ENCODE measurements at places on chromosomes 3 and 15.

- no peak for DNase-seq
These were observed 7.1 kb upstream of the YEATS2 start for GRCh38 chr3:183690402-183690995.

DNA sequence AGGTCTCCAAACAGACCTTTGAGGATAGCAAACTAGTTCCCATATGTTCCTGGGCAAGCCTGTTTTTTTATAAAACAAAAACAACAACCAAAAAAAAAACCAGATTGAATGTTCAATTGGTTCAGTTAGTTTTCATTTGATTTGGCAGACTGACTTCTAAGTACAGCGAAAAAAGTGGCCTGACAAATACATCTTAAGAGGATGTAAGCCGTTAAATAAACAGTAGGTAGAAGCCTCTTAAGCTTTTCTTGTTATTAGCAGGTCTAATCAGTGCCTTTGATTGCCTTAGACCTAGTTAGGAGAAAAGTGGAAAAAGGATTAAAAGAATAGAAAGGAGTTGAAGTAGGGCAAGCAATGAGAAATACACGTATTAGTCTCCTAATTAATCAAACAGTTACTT is 13.2 kb downstream of the TSC22D2 start:
- no peak for DNase-seq

- no peak for DNase-seq
These were observed 37.9 kb downstream of the MLH1 start for GRCh38 chr3:37031096-37031682.

- no peak for DNase-seq
These were observed 161.3 kb upstream of the SLC2A2 start for GRCh38 chr3:171187706-171188290.

DNA sequence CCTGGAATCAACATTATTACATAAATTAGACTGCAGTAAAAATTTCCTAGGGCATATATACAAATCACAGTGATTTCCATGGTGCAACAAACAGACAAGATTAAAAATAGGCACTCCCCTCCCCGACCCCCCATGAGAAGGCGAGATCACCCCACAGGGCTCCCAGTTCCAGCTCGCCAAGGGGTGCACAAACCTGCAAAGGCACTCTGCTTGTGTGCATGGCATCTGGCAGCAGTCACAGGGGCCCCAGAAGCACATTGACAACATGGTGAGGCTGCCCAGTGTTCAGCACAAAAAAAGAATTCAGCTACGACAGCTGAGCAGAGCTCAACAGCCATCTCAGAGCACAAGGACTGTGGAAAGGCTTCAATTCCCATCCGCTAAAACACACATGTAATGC is 19.2 kb upstream of the CERS3 start:
- no peak for DNase-seq

GRCh38 chr3:143584474-143584873 is 263.8 kb downstream of the SLC9A9 start:
- no peak for DNase-seq

DNA sequence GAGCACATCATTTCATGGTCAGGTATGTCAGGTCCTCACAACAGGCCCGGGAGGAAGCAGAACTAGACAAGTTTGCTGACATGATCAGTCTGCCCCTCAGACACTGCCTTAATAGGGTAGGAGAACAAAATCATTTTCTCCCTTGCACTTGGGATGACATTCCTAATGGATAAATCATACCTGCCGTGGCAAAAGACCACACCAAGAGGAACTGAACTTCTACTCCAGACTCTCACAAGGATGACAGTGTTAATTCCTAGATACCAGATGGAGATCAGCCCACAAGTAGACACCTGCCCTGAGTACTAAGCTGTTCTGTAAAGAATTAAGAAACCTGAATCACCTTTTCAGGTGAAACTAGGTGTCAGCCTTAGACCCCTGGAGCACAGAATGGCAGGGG is 19.5 kb downstream of the SIAH2 start:
- no peak for DNase-seq

- DNase-seq = no peak
These were observed 3.3 kb upstream of the DCP1A start for GRCh38 chr3:53350652-53351051.

DNA sequence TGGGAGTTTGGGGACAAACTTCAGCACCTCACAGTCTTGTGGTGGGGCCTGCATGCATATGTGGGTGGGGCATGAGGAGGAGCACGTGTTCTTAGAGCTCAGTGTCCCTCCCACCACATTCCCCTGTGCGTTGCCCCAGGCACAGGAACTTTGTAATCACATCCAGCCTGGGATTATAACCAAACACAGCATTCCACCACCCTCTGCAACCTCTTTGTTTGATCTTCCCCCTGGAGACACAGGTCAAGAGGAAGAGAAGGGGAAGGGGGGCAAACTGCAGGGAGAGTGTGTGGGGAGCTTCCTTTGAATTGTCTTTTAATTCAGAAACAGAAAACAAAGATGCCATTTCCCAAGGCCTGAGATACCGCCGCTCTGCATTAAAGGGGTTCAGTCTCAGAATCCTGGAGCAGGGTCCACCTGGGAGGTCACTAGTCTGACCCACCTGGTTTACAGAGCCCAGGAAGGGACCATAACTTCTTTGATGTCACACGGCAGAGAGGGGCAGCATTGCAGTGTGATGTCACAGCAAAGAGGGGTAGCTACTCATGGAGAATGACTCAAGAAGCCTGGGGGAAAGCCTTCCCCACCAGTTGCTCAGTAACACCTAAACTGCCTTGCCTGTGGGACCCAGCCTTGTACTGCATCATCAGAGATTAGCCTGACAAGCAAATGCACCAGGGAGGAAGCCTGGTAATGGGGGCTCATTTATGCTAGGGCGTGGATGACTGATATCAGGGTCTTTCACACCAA is 106.3 kb upstream of the RNU6-1 start:
- DNase-seq = no peak

Measured in activated CD4-positive, alpha-beta T cell treated with anti-CD3 and anti-CD28 coated beads, Interleukin-2, amount 50 U/mL, for 24 hours (primary cell).